ENCODE measurements at places on chromosomes 5 and 9.
A peak's percentile ranks its signal among the peaks of the same experiment; 100 is the strongest.

DNA sequence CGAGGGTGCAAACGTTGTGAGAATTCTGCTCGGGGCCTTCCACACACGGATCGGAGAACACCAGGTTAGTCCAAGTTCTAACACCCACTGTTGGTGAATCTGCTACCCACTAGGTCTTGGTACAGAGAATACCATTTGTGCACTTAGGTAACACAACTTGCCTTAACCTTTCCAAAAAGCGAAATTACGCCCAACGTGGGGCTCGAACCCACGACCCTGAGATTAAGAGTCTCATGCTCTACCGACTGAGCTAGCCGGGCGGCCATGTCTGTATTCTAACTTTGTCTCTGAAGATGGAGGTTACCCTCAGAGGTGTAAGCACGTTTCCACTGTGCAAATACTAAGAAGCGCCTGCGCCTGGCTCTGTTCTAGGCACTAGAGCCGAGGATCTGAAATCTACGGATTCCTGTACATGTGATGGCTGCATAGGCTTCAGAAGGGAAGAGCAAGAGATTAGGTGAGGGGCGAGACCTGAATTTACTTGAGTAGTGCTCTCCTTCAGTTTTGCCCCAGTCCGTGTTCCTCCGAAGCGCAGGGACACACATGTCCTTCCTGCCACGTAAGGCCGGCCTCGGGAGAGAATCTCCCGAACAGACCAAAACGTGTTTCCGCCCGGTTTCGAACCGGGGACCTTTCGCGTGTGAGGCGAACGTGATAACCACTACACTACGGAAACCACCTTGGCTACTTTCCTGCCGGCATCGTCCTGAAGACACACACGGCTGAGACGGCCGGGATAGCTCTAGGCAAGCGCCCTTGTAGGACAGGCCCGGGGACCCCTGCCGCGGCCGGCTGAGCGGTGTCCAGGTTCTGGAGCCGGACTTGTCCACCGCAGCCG is 1.1 kb upstream of the TRIM41 start:
- peak; percentile 98 for DNase-seq

DNA sequence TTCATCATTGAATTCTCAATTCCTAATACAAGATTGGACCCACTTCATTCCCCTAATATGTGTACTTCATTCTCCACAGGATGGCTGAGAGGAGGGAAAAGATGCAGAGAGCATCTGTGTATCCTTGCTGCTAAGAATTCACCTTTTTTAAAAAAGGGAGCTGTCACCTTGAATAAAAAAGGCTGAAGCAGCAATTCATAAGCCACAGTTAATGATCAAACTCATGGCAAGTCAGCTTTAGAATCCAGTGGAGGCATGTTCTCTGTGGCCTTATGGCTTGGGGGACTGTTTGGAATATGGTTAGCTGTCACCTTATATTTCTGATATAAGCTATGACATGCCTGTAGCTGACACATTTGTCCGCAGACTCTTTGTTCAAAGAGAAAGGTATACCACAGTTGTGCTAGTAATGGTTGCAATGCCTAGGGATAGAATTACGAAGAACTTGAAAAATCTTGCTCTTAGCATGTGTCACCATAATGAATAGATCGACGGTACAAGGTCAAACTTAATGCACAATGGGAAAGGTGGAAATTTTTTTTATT is 256.8 kb upstream of the TNC start:
- DNase-seq, result no peak

- no peak for DNase-seq
Observed at GRCh38 chr5:175715627-175716522, 58.0 kb downstream of the HRH2 start.

DNA sequence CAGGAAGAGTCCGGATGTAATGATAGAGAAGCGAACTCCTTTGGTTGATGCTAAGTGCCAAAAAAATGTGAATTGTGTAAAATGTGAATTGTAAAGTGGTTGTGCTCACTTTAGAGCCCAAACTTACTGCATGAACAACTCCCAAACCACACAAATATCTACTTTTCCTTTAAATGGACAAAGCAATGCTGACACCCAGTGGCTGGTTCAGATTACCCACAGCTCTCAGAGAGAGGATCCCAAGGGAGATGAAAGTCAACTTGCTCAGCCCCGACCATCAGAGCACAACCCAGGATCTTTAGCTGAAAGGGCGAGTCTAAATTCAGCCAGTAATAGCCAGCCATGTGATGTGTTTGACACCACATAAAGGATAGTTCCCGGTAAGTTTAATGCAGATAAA is 133.7 kb downstream of the NMUR2 start:
- DNase-seq, result no peak

GRCh38 chr9:106954974-106955850 is 92.2 kb downstream of the ZNF462 start:
- no peak for DNase-seq

GRCh38 chr9:136273244-136273865 is 27.7 kb upstream of the QSOX2 start:
- DNase-seq, result no peak

GRCh38 chr9:123927625-123928532 is 2.0 kb downstream of the DENND1A start:
- peak; percentile 56 for DNase-seq

DNA sequence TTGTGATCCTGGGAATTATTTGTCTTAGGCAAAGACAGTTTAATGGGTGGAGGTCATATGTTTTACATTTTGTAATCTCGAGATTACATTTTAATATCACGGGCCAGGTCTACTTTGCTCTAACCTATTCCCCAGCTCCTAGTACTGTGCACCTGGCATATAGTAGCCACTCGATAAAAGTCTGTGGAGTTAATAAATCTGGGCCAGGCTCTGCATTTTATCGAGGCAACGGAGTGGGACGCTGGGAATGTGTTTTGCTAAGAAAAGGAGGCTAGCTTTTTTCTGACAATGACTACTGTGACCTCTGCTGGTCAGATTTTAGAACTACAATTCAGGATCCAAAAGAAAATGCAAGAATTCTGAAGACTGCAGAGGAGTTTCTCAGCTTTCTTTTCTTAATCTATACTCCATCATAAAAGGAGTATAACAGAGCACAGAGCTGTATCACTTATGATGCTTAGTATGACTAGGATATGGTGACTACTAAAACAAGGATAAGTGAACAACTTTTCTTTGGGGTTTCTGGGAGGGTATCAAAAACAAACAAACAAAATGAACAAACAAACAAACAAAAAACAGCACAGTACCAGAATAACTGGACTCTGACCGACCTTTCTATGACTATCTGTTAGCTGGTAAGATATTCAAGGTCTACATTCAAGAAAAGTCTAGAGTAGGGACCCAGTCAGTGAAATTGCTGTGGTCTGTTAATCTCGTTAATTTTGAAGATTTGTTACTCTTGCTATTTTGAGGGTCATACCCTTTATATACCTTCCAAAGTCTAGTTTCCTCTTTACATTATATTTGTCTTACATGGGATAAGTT is 46.1 kb upstream of the CER1 start:
- peak; percentile 37 for DNase-seq

DNA sequence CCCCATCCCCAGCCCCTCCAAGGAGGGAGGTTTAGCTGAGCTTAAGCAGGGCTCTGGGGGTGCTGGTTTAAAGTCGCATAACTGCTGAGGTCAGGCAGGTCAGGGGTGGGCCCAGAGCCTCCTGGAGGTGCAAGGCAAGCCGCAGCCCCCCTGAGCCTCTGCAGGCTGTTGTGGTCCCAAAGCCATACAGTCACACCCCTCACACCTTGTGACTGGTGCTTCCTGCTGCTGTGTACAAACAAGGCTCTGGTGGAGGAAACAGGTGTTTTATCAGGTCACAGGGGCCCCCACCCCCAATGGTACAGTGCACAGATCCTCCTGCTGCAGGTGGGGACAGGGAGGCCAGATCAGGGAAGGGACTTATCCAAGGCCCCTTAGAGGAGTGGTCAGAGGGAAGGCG is 8.0 kb downstream of the TCF7 start:
- no peak for DNase-seq

DNA sequence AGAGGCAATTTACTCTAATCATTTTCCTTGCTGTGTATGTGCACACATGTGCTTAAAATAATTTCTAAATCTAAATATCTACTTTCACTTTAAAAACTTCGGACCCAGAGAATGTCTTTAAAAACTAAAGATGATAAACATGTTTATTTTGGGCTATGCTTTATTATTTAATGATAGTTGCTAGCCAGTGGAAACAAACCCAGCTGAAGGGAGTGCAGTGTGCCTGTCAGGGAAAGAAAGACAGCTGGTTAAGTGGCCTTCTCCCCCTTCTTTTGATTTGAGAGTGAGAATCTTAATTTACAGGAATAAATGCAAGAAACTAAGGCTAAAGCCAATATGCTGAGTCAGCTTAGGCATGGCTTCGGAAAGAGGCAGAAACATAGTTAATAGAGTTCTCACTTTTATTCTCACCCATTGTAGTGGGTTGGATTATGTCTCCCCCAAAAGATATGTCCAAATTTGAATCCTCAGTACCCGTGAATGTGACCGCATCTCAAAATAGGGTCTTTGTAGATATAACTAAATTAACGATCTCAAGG is 111.4 kb downstream of the DCP2 start:
- DNase-seq, result no peak

DNA sequence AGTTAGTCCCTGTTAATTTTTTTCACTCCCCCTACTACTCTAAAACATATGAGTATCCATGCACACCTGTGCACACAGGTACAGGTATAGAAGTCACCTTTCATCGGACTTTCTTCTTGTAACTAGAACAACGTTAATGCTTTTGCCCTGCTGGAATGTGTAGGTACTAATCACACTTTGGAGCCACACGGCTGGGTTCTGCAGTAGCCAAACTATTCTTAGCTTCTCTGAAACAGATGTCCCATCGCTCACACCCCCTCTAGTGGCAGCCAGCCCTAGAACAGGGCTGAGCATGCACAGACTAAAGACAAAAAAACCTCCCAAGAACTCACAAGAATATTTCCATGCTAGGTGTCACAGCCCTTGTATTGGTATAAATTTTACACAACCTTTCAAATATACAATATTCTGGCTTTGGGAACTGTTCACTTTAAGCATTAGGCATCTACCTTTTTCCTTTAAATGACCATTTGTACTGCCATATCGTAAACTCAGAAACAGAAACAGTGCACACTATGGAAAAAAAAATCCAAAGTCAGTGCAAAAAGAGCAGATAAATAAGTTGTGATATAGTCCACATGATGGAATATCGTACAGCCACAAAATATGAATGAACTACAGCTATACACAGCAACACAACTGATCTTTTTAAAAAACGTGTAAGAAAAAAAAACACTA is 64.0 kb downstream of the RETREG1 start:
- DNase-seq, result peak; percentile 39

DNA sequence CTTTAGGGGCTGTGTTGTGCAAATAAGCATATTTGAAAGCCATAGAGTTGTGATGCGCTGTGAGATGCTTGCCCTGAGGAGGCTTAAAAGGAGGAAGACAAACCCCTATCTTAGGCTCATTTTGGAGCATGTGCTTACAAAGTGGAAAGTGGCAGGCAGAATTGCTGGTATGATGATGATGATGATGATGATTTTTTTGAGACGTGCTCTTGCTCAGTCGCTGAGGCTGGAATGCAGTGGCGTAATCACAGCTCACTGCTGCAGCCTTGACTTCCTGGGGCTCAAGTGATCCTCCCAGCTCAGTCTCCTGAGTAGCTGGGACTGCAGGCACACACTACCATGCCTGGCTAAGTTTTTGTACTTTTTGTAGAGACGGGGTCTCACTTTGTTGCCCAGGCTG is 1.7 kb downstream of the CNOT8 start:
- DNase-seq, result peak; percentile 35

DNA sequence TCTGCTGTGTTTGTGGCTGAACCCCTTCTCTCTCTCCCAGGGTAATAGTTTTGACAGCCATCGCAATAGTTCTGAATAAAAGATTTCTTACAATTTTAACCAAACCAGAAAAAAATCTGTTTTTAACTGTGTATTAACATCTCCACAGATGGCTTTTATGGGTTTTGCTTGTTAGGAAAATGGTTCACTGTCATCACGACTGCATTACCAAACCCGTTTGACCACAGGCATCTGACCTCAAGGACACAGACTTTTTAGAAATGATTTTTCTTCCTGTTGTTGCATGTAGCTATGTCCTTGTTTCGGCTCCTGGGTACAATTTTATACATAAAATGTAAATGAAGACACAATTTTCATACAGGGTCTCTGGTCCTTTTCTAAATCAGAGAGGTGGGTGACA is 316.1 kb downstream of the IRX1 start:
- DNase-seq, result no peak

- no peak for DNase-seq
Observed at GRCh38 chr5:135448071-135448739, 1.1 kb upstream of the DCANP1 start.

GRCh38 chr9:115195912-115196311 is 78.0 kb upstream of the TNC start:
- no peak for DNase-seq

DNA sequence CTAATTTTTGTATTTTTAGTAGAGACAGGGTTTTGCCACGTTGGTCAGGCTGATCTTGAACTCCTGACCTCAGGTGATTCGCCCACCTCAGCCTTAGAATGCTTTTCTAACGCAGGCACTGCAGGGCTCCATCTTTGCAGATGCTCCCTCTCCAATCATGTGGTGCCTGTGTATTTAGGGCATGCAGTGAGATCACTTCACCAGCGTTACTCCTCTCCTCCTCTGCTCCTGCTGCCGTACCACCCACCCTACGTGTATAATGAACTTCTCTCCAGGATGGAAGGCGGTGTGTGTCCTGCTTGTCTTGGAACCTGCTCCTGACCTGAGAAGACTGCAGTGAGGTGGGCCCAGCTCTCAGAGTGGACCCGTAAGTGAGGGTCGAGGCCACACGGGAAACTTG is 13.6 kb upstream of the CFAP157 start:
- no peak for DNase-seq
